T1000 (cell line): ENCODE measurements at places on chromosomes 7 and 10.

DNA sequence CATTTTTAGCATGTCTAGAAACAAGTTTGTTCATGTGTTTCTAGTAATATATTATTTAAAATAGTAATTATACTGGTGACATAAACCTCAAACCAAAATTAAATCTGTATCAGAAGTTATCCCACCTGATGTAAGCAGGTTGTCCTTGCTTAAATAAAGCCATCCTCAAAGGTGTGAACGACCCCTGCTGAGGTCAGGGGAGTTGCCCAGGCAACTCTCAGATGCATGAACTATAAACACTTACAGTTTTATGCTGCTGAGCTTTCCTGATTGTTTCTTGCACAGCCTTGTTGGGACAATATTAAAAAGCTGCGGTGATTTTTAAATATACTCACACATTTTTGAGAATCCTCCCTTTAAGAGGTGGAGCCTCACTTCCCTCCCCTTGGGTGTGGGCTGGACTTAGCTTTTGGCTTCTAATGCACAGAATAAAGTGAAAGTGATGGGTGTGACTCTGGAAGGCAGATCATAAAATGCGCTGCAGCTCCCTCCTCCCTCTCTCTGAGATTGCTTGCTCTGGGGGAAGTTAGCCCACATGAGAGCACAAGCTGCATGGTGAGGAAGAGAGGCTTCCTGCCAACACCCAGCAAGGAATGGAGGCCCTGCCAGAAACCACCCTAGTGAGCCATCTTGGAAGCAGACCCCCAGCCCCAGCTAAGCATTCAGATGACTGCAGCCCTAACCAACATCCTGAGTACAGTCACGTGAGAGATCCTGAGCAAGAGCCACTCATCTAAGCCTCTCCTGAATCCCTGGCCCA, 152.7 kb downstream of the SKIDA1 start:
- peak; percentile 54 for DNase-seq

DNA sequence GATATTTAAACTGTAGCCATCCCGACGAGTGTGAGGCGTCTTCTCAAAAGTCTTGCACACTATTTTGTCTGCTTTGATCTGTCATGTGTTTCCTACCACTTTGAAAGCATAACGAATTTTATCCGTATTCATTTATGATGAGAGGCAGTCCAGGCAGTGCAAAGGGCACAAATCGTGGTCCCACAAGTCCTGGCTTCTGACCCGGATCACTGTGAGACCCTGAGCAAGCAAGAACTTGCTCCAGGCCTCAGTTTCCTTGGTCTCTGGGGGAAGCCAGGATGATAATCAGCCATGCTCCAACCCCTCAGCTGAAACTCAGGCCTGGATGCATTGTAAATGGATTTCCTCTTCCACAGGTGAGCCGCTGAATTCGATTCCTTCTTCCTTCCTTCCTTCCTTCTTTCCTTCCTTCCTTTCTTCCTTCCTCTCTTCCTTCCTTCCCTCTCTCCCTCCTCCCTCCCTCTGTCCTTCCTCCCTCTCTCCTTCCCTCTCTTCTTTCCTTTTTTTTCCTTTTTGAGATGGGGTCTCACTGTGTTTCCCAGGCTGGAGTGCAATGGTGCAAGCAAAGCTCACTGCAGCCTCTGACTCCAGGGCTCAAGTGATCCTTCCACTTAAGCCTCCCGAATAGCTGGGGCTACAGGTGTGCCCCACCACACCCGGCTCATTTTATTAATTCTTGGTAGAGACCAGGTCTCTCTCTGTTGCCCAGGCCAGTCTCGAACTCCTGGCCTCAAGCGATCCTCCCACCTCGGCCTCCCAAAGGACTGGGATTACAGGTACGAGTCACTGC, 18.4 kb upstream of the ZKSCAN1 start:
- DNase-seq = no peak

- no peak for DNase-seq
These were observed 12.0 kb downstream of the HOXA4 start for GRCh38 chr7:27118580-27118979.

GRCh38 chr7:116407165-116407564, 92.4 kb upstream of the CAV2 start:
- no peak for DNase-seq

- DNase-seq = no peak
These were observed 29.1 kb downstream of the EZH2 start for GRCh38 chr7:148854983-148855382.

- no peak for DNase-seq
These were observed 757.1 kb downstream of the SORCS3 start for GRCh38 chr10:105398202-105398601.

DNA sequence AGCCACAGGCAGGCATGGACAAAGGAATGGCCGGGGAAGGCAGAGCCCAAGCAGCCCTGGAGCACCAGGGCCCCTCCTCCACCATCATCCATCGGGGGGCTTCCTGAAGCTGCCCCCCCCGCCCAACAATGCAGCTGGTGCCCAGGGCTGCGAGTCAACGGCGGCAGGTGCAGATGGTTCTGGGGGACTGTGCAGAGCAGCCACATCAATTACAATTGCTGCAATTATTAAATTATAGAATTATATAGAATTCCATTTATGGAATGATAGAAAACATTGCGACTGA, 28.3 kb downstream of the EBF3 start:
- no peak for DNase-seq

GRCh38 chr10:122503012-122503411, 41.7 kb downstream of the HTRA1 start:
- DNase-seq = no peak

GRCh38 chr10:110864662-110865140, 7.0 kb upstream of the PDCD4 start:
- no peak for DNase-seq

DNA sequence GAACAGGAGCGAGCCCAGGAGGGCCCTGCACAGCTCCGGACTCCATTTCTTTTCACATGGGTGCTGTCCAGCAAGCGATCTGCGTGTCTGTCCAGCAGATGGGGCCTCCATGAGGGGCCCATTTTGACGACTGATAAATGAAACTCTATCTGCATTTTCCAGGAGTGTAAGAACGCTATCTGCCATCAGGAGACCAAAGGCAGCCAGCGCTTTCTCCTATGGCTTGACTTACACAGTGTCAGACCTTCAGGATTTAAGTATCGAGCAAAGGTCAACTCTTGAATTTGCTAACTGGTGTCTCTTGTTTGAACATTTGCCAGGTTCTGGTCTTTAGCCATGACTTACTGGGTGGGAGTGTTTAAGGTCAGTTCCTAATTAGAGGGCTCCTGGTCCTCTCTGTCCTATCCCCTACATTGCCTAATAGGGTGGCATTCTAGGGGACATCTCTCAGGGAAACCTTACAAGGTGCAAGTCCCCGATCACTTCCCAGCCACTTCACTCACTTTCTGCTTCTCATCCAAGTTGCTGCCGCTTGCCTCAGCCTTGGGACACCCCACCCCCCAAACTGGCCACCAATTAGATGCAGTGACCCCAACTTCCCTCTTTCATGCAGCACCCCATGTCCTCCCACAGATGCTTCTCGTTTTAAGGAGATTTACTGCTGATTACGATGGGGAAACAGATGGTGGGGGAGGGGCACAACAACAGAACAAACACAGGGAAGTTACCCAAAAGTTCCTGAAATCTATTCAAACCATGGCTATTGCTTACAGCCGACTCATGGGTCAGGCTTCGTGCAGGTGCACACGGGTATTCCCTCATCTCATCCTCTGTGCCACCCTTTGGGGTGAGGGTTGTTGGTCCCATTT, 20.0 kb downstream of the VSIR start:
- DNase-seq = no peak

- DNase-seq = peak; percentile 67
These were observed 19.1 kb downstream of the MXI1 start for GRCh38 chr10:110226543-110226925.

- no peak for DNase-seq
These were observed 36.2 kb downstream of the TOMM7 start for GRCh38 chr7:22786290-22786932.

DNA sequence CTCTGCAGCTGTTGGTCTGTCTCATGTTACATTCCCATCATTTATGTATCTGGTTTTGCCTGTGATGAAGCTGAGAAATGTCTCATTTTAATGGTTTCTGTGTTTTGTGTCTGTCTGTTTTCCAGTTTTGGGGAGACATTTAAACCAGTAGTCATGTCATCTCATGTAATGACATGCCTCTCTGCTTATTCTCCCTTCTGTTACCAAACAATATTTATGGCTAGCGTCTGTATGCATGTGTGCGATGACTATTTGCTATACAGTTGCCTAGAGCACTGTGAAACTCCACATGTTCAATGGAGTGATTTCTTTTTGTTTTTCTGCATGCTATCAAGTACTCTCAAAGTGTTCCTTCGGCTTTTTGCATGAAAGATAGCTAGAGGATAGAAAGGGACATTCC, 132.0 kb downstream of the ST7 start:
- DNase-seq = no peak

DNA sequence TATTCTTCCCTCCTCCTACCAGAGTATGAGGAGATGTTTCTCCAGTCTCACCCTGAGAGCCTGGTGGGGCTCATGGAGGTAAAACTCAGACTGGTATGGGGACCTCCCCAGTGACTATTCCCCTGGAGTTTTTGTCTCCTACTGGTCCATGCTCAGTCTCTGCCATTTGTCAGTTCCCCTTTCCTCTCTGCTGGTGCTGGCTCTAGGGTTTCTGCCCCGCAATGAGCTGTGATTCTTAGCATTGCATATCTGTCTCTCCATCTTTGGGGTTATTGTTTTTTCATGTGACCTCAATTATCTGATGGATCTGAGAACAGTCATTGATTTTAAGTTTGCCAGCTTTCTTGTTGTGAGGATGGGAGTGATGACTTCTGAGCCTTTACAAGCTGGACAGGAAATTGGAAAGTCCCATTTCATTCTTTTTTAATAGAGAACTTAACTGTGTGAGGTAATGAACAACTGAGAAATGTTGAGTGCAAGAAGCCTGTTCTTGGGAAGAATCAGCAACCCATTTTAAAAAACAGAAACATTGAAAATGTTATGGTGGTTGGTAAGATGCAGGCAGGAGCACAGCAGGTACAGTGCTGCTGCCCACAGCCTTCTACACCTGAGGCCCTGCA, 26.9 kb downstream of the NACAD start:
- DNase-seq = no peak

- DNase-seq = no peak
These were observed 180.5 kb downstream of the PFKFB3 start for GRCh38 chr10:6383096-6383812.

- DNase-seq = no peak
These were observed 76.6 kb downstream of the TCF7L2 start for GRCh38 chr10:113026679-113027078.

DNA sequence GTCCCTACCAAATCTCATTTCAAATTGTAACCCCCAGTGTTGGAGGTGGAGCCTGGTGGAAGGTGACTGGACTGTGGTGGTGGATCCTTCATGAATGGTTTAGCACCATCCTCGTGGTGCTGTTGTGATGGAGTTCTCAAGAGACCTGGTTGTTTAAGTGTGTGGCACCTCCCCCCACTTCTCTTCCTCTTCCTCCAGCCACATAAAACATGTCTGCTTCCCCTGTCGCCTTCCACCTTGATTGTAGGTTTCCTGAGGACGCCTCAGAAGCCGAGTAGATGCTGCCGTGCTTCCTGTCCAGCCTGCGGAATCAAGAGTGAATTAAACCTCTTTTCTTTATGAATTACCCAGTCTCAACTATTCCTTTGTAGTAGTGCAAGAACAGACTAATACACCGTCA, 21.0 kb downstream of the GRB10 start:
- no peak for DNase-seq

DNA sequence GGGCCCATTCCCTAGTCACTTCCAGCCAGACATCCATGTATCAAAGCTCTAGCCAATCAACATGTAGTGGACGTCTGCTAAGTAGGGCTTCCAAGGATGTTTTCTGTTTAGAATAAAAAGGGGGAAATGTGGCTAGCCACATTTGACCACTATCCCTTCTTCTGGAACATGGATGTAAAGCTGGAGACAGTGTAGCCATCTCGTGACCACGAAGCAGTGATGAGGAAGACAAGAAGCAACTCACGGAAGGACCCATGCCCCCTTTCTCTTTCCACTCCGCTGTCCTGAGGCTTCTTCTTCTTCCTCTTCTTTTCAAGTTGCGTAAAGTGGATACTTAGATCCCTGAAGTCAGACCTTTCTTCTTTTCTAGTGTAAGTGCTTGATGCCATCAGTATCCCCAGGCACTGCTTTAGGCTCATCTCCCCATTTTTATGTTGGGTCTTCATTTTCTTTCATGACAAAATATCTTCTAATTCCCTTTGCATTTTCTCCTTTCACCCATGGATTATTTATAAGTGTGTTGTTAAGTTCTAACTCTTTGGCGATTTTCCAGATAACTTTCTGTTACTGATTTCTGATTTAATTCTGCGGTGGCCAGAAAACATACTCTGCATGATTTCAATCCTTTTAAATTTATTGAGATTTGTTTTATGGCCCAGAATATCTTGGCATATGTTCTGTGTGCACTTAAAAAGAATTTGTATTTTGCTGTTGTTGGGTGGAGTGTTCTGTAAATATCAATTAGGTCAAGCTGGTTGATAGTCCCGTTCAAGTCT, 594.5 kb downstream of the SDK1 start:
- no peak for DNase-seq

DNA sequence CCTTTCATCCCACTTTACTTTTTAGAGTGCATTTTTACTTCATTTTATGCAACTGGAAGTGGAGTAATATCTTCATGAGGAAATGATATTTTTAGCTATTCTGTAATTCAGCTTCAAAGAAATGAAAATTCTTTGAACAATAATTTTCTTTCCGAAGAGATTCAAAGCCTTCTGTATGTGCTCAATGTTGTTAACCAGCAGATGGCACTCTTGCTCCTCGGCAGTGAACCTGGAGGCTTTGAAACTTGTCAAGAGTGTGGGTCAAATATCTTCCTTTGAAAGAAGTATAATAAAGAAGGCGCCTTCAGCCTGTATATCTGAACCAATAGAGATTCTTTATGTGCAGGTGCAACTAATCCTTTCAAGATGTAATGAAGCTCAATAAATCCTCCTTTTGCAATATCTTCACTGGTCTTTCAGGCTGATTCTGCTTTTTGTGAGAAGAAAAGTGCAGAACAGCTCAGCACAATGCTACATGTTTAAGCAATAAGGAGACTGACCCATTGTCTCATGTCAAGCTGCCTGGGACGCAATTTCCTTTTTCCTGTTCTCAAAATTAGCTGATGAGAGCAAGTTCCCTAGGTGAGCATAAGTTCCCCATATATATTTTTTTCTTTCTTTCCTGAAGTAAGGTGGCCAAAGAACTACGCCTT, 258.4 kb downstream of the SEMA3A start:
- DNase-seq = peak; percentile 18
